ENCODE measurements at places on chromosomes 7 and 10.

DNA sequence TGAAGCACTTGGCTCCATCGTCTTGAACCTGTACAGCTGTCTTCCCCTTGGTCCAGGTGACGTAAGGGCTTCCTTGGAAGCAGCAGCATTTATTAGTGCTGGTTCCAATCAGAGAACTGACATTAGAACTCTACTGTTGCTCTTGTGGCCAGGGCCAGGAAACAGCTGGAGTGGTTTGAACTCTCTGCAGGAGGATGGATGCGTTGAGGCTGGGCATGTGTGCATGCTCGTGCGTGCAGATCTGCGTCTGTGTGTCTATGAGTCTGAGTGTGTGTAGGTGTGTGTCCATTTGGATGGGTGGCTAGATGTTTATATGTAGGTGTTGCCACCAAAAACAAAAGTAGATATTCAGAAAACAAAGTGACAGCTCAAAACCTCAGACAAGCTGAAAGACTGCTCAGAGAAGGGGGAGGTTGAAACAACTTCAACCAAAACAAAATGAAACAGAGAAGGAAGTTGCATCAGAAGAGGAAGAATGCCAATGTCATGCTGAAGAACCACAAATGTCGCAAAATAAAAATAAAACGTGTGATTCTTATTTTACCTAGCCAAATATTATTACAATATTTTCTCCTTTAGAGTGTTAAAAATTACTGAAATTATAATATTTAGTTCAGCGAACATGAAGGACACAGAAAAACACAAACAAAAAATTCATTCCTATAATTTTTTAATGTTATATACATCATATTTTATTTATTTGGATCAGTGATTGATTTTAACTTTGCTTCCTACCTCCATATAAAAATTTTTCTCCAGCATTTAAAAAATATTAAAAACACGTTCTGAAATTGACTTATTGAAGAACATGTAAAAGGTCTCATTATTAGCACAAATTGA is 96.1 kb upstream of the MKLN1 start:
- DNase-seq, result peak; percentile 76

DNA sequence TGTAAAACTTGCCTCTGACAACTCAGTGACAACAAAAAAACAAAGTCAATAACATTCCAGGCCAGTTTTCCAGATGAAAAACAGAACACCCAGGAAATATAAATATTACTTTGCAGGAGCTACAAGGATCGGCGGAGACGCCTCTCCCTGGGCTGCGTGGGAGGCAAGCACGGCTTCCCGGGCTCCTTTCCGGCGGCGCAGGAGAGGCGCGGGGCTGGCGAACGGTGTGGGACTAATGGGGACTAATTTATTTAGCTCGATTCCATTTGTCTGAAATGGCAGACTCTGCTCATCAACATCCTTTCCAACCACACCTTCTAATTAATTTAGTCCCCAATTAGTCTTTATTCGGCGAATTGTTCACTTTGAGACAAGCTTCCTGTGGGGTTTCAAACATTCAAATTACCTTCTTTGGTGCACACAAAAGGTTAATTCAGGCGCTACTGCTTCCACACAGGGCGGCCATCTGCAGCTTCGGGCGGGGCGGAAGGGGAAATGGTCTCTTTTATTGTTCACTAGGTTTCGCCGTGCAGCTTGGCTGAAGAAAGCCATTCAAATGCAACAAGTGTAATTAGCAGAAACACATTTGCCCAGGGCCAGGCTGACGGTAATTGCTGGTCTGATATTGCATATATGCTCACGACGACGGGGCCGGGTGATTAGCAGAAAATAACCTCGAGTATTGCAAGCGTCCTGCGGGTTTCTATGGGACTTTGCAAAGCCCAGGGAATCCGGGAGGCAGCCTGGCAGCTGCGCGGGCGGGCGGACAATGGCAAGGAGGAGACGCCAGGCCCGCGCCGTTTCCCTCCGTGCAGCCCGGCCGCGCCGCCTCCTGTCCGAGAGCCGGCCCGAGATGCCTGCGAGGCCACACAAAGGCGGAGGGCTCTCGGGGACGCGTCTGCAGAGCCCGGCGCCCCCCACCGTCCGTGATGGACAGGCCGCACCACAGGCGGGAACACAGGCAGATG is 270.1 kb downstream of the PTPRN2 start:
- no peak for DNase-seq

DNA sequence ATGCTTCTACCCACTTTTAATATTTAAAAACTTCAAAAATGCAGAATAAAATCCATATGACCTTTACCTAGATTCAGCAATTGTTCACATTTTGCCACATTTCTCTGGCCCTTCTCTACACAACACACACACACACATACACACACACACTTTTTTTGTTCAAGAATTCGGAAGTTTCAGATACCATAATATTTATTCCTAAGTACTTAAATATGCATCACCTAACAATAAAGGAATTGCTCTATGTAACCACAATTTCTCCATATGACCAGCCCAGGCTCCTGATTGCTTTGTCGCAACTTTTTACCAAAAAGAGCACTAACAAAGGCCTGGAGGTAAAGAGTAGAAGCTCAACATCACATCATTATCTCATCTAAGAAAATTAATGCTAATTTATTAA is 106.6 kb downstream of the FAS start:
- no peak for DNase-seq

GRCh38 chr10:110244550-110244949 is 37.1 kb downstream of the MXI1 start:
- no peak for DNase-seq

Measured in cardiac muscle cell (in vitro differentiated cells and primary cell).